ENCODE measurements at places on chromosomes 1 and 21. TPM values are rescaled to one million over a fixed set of nuclear protein-coding genes. Genes with fewer than 3 reads are reported as not detected.

The SERTAD4 gene
- total RNA-seq = 10.6 TPM

The AGMAT gene
- 0.96 TPM for total RNA-seq

The LAX1 gene
- not detected for total RNA-seq

The ZFP69B gene
- total RNA-seq = 8.1 TPM

The VAMP3 gene
- total RNA-seq = 133 TPM

All from kidney epithelial cell (primary cell).